ENCODE measurements at places on chromosomes 12 and 14.

DNA sequence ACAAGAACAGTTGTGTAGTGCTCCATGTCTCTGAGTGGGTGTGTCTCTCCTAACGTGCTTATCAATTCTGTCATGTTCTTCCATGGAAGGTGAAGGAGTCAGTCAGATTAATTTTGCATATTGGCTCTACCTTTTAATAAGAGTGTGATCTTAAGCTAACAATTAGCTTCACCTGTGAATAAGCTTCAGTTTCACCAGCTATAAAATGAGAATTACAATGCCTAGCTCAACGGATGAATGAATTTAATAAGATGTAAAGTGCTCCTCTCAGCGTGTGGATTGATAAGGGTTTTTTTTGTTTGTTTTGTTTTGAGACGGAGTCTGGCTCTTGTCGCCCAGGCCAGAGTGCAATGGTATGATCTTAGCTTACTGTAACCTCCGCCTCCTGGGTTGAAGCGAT lies 32.7 kb downstream of the CCDC175 start:
- no peak for DNase-seq

GRCh38 chr14:54890788-54891187 lies 11.8 kb downstream of the GCH1 start:
- no peak for DNase-seq

GRCh38 chr14:104138098-104138717 lies at the start of gene KIF26A:
Gene KIF26A, plus strand, starts transcription at chr14:104138587. Its CDS starts 136 bp downstream, at chr14:104138723.
- DNase-seq, result no peak

GRCh38 chr12:105069936-105070702 lies 14.1 kb downstream of the ALDH1L2 start:
- DNase-seq, result no peak

DNA sequence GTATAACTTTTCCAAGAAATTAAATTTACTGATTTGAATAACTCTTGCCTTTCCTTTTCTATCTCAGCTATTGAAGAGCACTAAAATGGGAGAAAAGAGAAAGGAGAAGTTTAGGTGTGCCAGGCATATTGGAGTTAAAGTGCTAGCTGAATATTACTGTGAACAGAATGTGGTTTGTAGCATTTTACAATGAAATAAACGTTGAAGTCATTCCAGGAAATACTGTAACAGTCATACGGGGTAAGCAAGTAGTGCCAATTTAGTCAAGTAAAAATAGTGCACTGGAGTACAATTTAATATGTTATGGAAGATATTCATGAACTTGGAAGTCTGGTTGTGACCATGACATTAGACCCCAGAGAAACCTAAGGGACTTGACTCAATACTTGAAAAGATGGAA lies 62.1 kb downstream of the E2F7 start:
- DNase-seq, result no peak

GRCh38 chr14:75277008-75277814 lies 1.4 kb upstream of the FOS start:
- no peak for DNase-seq

DNA sequence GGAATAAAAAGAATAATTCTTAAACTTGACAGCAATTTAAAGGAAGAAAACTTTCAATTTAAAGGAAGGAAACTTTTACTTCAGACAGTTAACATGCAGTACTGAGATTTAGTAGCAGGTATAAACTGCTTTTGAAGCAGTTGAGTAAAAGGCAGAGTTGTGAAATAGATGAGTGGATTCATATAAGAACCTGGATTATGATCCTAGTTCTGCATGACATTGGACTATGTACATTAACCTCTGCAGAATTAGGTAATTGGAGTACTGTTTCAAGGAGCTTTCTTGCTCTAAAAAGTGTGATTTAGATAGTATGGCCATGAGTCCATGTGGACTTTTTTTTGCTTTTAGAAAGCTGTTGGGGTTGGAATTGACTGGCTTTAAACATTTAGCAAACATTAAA lies 29.7 kb downstream of the ATP2A2 start:
- DNase-seq, result no peak

DNA sequence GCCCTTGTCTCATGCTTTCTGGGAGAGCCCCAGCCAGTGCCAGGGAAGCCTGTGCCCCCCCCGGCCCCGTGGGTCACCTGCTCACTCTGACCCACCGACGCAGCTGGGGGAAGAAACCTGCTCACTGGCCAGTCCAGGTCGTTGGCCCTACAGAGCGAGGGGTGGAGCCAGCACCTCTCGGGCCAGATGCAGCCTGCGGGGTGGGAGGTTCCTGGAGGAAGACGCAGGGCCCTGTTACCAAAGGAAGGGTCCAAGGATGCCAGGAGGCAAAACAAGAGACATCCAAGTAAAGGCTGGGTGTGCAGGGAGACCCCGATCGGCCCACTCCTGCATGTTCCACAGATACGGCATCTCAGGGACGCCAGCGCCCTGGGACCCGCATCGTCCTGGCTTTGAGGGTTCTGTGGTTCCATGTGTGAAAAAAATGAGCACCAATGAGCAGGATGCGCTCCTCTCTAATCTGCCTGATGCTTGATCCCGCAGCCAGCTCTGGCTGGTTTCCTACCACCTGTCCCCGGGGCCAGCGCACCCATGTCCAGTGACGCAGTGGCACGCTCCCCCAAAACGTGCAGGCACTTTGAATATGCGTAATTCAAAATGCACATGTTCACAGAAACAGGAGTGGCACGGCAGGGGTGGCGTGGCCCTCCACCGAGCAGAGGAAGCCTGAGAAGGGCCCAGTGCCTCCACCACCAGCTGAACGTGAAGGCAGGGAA lies 66.0 kb upstream of the GALNT9 start:
- DNase-seq, result no peak

DNA sequence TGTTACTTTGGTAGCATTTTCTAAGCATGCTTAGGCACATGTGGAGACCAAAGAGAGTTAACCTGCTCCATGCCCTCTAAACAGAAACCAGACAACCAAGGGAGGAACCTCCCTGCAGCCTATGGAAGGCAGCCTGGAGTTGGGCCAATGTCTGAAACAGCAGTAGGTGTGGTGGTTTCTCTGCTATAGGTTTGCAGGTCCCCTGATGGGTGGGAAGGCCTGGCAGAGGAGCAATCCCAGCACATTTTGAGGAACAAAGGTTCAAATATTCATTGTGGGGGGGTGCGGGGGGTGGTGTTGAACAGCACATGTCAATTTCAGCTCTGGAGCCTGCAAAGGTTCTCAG lies 65.4 kb downstream of the DACT1 start:
- no peak for DNase-seq

DNA sequence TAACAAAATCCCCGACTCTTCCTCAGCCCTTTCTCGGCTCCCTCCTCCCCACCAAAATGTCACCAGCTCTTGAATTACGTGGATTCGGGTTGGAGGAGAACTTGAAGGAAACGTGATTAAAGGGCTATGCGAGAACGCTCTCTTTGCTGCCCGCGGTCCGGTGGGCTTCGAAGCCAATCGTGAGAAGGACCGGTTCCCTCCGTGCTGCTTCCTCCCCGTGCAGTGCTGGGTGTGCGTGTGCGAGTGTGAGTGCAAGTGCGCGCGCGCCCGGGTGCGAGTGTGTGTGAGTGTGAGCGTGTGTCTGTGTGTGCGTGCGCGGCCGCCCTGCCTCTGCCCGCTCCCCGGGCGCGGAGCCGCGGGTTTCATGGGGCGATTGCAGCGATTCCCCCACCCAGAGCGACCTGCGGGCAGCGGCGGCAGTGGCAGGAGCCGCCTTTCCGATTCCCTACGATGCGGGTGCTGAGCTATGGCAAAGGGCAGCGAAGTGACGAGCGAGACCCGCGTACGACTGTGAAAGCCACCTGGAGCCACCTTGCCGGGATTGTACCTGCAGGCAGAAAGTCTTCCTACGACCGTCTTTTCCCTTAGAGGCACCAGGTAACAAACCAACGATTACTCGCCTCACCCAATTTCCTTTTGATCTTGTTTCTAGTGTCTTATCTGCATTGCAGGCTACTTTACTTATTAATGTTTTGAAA lies 1.4 kb downstream of the LRFN5 start:
- DNase-seq, result no peak

GRCh38 chr12:110256780-110257431 lies 24.1 kb upstream of the ATP2A2 start:
- no peak for DNase-seq

- DNase-seq, result no peak
Observed at GRCh38 chr12:109760031-109760929, 46.7 kb downstream of the FAM222A start.

- no peak for DNase-seq
Observed at GRCh38 chr14:44988694-44989093, 26.7 kb downstream of the TOGARAM1 start.

- DNase-seq, result no peak
Observed at GRCh38 chr12:49524660-49525324, 14.0 kb upstream of the KCNH3 start.

GRCh38 chr12:52004042-52004648 lies 2.6 kb upstream of the TAMALIN start:
- DNase-seq, result no peak
